ENCODE measurements at places on chromosomes 2 and 18.
A peak's percentile ranks its signal among the peaks of the same experiment; 100 is the strongest.

- no peak for DNase-seq
Measured at GRCh38 chr2:128410758-128411215, 92.1 kb upstream of the HS6ST1 start.

- no peak for DNase-seq
Measured at GRCh38 chr2:7053650-7054265, 136.5 kb downstream of the RNF144A start.

DNA sequence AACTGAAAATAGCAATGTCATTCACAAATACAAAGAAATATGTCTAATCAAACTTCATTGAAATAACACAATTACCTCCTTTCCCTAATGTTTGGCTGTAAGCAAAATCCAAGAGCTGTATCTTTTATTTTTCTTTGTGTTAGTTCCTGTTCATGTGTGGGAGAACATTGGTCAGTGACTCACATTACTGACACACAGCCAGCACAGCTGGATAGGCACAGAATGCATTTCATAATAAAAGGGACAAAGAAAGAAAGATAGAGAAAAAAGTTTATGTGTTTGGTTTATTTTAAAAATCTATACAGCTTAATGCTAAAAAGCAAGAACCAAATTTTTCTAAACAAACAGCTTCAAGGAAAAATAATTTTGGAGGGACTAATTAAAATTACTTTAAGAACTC, 185.6 kb upstream of the COL3A1 start:
- peak; percentile 68 for DNase-seq

GRCh38 chr2:113069676-113070605, 2.2 kb downstream of the IL1F10 start:
- DNase-seq = peak; percentile 64

- DNase-seq = no peak
Measured at GRCh38 chr2:33583194-33583938, 15.7 kb downstream of the FAM98A start.

DNA sequence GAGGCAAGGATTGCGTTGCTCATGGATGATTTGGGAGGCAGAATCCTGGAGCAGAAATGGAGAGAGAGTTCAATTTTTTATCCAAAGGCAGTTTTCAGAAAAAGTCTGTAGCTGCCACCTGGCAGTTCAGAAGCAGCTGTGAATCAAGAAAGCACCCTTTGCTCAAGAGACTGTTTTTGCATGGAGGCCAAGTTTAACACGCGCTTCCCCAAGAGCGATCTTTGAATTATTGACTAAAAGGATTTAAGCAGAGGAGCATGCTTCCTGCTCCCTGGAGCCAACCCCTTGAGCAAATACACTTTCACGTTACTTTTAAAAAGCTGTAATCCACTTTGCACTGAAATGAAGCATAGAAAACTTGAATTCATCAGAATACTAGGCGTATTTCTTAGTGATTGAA, 252.4 kb downstream of the RNF144A start:
- DNase-seq = no peak

DNA sequence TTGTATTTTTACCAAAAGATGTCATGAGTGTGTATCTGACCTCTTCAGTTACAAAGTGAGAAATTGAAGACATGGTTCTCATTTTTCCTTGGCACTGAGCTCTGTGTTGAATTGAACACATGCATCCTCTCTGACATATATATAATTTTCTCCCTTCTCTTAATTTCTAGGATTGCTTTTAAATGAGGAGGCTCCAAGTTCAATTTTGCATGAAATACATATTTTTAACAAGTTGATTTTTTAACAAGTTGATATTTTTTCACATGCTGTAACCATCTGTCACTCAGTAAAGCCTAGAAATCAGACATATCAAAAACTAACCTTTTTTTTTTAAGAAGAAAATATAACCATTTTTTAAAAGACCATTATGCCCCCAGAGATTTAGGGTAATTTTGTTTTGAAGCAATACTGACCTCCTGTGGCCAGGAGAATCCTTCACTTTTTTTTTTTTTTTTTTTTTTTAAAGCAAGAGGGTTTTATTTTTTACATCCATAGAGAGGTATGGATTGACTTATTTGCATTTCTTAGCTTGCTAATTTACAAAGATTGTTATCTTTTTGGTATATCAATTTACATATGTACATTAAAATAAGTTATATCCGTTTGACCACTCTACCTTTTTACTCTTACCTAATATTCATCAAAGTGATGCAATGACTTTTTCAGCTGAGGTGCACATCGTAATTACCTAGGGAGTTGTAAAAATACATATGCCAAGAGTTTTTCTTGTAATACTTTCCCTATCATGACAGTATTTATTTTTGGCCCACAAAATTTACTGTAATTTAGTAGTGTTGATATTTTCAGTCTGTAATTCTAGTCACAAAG, 161.8 kb downstream of the SOCS6 start:
- no peak for DNase-seq

GRCh38 chr2:170816504-170817092, at the start of gene GAD1:
Gene GAD1, plus strand, starts transcription at chr2:170816887. Its CDS starts 1,705 bp downstream, at chr2:170818592.
- DNase-seq = peak; percentile 63

GRCh38 chr2:81853341-81853740, 1548.8 kb upstream of the LRRTM1 start:
- DNase-seq = no peak

- no peak for DNase-seq
Measured at GRCh38 chr2:139170406-139170805, 390.2 kb upstream of the NXPH2 start.

GRCh38 chr2:145323512-145323911, 803.6 kb upstream of the ZEB2 start:
- DNase-seq = peak; percentile 68

- DNase-seq = no peak
Measured at GRCh38 chr2:239609162-239609561, 208.3 kb upstream of the HDAC4 start.

DNA sequence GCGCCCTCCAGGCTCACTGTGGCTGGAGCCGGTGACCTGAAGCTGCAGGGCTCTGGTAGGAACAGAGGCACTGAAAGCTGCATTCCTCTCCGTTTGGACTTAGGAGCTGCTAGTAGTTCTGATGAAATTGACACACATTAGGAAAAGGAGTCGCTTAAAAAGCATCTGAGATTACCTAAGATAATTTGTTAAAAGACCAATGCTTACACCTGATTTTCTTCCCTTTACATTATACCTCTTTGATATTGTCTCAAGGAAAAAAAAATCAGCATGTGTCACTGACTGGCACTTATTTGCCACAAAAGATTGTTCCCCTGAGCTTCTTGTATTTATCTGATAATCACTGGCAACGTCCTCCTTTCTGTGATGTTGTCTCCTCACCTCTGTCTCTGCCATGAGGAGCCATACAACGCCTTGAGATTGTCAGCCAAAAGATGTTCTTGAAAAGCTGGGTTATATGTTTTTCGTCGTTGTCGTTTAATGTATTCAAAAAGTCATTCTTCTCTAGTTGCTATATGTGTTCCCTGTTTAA, 618 bp upstream of the CHN1 start:
- DNase-seq = no peak

- no peak for DNase-seq
Measured at GRCh38 chr18:34543945-34544344, 166.2 kb upstream of the DTNA start.

DNA sequence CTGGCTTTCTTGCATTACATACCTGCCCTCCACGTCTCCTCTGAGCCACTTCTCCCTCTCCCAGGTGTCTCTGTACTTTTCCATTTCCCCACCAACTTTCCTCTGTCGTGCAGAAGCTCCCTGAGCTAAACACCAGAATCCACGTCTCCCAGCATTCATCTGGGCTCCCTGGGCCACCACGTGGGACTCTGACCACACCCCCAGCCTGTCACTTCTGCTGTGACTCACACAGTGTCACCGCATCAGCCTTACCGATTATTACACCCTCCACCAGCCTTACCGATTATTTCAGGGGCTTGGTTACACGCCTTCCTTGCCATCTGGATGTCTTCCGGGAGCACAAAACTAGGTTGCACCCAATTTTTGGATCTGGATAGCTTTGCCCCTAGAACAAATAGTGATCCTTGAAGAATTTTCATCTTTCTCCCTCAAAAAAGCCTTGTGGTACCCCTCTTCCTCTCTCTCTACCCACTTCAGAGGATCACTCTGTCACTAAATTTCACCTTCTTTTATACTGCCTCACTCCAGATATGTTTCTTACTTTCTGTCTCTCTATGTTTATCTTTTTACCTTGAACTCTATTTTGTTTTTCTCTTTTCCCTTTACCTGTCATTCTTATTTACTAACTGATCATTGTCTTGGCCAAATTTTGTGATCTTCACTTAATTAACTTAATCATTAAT, 136.9 kb upstream of the CAB39 start:
- no peak for DNase-seq

- peak; percentile 66 for DNase-seq
Measured at GRCh38 chr2:132400169-132400900, 16.3 kb upstream of the GPR39 start.

GRCh38 chr18:13558790-13559189, 167.6 kb downstream of the FAM210A start:
- no peak for DNase-seq

GRCh38 chr2:65916177-65916576, 483.8 kb upstream of the SPRED2 start:
- no peak for DNase-seq

GRCh38 chr2:80199504-80199903, 105.0 kb downstream of the LRRTM1 start:
- no peak for DNase-seq

- no peak for DNase-seq
Measured at GRCh38 chr18:26545335-26546123, 2.8 kb downstream of the KCTD1 start.

GRCh38 chr2:222544661-222545060, 111.2 kb downstream of the FARSB start:
- no peak for DNase-seq

GRCh38 chr18:59402432-59403090, 43.5 kb upstream of the LMAN1 start:
- peak; percentile 32 for DNase-seq

DNA sequence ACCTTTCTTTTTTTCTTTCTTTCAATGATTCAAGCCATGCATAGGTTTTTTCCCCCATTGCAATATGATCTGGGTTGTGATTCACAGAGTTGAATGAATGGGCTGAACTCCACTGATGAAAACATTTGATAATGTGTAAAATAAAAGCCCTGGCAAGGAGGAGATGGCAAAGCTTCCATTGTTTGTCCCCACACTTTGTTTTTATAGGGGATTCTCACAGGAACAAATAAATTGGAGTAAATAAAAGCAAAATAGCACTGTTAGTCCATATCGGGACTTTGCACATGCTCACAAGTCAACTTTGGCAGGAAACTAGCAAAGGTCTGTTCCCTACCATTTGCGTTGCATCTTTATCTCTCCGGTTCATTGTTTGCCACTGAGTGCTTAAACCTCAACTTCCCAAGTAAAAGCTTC, 55.7 kb downstream of the MEIS1 start:
- DNase-seq = no peak

GRCh38 chr2:68974251-68974650, at the start of gene GKN1:
Gene GKN1, plus strand, starts transcription at chr2:68974636. Its CDS starts 42 bp downstream, at chr2:68974678.
- DNase-seq = peak; percentile 79

DNA sequence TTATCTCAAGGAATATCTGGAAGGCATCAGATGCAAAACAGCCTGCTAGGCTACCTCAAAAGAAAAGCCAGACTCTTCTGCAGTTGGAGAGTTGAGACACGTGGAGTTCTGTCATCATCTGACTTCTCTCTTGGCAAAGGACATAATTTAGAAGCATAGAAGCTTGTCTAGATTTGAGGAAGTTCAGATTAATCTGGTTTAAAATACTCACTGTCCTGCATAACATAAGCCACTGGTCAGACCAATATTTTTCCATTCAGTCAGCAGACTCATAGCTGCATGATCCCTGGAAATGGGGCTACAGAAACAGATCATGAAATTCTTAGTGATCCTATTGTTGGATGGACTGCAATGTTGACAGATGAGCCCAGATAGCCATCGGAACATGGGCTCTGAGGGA, 349.0 kb downstream of the TXNL1 start:
- DNase-seq = no peak

DNA sequence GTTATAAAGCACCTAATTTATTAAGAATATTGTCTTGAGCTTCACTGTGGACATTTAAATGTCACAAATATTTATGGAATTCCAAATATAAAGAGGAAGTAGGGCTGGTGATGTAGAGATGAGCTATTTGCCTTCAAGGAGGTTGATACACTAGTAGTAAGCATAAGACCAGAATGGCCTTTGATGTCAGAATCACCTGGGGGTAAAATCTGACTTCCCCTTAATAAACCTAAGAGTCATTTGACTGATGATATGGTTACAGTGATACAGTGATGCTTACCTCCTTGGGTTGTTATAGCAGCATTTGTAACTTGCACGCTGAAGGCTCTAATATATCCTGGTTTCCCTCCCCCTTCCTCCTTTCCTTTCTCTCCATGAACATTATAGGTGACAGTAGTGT, 143.7 kb downstream of the CERS6 start:
- peak; percentile 77 for DNase-seq

DNA sequence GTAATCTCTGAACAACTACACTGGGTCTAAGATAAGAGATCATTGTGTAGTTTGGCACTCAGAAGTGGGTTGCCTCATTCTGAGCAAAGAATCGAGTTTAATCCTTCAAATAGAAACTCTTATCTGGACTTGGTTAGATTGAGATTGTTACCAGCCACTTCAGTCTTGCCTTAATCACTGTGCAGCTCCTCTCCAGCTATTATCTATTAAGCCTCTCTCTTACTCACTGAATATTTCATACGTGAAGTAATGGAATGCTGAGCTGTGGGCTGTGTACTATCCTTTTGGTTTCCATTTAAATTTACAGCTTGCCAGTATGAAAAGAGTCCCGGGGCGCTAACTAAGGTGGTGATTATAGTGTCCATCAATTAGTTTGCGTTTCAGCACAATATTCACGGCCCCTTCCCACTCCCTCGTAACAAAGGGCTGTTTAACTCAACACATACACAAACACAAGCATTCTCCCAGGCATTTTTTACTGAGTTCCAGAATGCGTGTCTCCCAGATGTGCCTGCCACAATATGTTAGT, 65.7 kb upstream of the NCKAP5 start:
- DNase-seq = peak; percentile 81

DNA sequence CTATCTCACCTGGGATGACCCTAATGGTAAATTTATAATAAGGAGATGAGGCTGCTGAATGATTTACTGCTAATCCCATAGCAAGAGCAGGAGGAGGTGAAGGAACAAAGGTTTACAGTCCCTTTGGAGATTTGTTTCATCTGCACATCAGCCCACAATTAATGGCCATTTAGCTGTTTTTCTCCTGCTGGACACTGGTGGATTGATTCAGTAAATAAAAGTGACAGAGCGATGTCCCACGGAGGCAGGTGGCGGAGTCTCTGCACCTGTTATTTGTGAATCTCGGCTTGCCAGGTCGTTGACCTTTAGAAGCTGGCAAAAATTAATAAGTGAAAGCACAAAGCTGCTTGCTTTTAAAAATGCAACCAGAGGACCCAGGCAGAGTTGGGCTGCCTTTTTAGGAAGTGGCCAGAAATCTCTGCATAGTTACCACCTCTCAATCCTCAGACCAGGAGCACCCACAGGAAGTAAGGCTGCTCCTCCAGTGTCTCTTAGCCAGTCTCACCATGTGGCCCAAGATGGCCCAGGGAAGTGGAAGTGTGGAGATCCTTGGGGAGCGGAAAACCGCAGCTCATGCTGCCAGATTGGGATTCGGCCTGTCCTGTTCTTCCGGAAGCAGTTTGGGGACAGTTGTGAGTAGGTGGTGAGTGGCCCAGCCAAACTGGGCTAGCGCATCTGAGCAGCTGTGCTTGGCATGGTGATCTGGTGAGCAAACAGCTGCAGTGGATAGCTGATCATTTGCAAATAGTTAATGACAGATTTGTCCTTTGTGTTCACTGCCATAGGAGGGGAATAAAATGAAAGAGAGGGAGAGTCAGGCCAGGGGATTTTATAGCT, 1005.7 kb upstream of the PIK3C3 start:
- no peak for DNase-seq
